Stimulated activated CD4-positive, alpha-beta T cell treated with anti-CD3 and anti-CD28 coated beads, Interleukin-2, amount 100 ng/mL, for 48 hours (primary cell): ENCODE measurements at places on chromosomes 12 and 14.
A peak's percentile ranks its signal among the peaks of the same experiment; 100 is the strongest.

- DNase-seq = no peak
Measured at GRCh38 chr12:91529829-91530228, 347.2 kb upstream of the DCN start.

GRCh38 chr14:94062344-94062940 is 18.6 kb downstream of the DDX24 start:
- no peak for DNase-seq

GRCh38 chr14:50122291-50122690 is 5.9 kb upstream of the VCPKMT start:
- no peak for DNase-seq

- DNase-seq = no peak
Measured at GRCh38 chr14:98103705-98104104, 1168.3 kb downstream of the BCL11B start.

DNA sequence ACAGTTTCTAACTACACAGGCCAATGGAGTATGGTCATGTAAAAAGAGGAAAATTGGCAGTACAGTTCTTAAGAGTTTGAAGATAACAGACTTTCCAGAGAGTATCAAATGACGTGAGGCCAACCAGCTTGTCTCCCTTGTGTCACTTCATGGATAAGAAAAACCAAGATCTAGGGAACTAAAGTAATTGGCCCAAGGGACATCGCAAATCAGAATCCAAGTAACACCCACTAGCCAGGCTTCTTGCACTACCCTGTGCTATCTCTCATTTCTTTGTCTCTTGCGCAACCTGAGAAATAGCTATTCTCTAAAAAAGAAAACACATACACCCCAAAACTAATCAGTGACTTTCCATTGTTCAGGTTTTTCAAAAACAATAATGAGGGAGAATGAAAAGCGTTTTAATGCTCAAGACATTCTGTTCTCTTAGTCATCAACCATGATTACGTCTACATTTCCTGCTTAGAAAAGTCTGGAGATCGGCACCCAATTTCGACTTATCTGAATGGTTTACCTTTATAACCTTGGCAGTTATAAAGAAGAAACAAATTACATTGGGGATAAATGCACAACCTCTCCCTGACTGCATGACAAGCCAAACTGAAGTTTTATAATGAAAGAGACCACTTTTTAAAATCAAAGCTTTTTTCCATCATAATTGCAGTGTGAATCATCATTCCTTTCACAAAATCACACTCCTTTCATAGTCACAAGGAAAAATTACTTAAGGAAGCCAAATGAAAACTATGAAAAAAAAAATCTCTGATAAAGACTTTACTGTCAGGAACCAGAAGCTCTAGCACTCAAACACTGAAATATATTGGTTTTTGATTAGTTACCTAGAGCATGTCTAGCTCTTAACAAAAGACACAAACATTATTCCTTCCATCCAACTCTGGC is 42.1 kb downstream of the TMTC1 start:
- no peak for DNase-seq

GRCh38 chr12:116628989-116629388 is 69.8 kb downstream of the MAP1LC3B2 start:
- DNase-seq = no peak

DNA sequence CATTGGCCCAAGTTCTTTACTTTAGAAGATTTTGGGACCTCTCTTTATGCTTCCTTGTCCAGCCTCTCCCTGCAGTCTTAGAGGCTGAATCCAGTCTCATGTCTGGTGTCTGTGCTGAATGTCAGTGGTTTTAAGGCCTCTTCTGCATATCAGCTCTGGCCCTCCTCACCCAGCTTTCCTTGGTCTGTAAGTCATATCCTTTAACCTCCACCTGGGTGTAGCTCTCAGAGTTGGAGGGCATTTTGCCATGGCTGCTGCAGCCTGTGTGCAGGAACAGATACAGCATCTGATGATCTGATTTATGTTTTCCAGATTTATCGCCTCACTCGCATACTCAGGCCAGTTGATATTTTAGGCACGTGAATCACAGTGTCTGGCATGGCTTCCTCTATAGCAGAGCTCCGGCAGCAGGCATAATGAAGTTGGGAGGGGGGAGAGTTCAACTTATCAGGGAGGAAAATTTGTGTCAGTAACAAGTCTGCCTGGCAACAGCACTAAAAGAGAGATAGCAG is 335.0 kb downstream of the PCNX1 start:
- no peak for DNase-seq

- no peak for DNase-seq
Measured at GRCh38 chr12:42639556-42639955, 50.0 kb upstream of the PRICKLE1 start.

DNA sequence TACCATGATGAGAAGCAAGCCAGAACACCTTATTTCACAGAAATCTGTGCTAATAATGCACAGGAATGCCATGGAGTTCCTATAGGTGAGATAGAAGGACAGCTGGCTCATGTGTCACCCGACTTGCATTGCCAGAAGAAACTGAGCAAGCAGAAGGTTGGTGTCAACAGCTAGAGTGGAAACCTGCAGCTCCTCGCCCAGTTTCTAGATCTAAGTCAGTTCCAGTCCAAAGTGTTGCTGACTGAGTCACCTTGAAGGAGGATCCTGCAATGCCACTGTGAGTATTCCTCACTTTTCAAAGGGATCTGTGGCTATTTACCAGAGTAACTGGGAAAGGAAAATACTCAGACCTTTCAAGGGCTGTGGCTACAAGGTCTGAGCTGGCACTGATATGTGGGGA is 17.1 kb downstream of the CDKL1 start:
- no peak for DNase-seq

DNA sequence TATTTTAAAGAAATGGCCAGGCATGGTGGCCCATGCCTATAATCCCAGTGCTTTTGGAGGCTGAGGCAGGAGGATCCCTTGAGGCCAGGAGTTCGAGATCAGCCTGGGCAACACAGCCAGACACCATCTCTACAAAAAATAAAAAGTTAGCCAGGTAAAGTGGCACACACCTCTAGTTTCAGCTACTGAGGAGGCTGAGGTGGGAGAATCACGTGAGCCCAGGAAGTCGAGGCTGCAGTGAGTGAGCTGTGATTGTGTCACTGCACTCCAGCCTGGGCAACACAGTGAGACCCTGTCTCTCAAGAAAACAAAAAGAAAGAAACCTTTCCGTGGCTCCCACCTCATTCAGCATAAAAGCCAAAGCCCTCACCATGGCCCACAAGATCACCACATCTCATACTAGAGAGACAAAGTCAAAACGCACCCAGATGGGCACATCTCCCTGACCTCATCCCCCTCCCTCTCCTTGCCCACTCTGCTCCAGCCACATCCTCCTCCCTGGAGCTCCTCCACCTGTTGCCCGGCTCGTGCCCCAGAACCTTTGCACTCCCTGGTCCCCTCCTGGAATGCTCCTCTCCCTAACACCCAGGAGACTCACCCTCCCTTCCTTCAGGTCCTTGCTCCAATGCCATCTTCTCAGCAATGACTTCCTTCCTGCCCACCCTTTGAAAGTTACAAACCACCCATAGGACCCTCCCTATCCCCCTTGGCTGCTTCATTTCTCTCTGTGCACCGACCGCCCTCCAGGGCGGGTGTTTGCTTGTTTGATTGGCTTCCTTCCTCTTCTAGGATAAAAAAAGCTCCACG is 4.8 kb upstream of the SCARB1 start:
- no peak for DNase-seq

- no peak for DNase-seq
Measured at GRCh38 chr14:21385188-21385904, 1.5 kb upstream of the SUPT16H start.

DNA sequence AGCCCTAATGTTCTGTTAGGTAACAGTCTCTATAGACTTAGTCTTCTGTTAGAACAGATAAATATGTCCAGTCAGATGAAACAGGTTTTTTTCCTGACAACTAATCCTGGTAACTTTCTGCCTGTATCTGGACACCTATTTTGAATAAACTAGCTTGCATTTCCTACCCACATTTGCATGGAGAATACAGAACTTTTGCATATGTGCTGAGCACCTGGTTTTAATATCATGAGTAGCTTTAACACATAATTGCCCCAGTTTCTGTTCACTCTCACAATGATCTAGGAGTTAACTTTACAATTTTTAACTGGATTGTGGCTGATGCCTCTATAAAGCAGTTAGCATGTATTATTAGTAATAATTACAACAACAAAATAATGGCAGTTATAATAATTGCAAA is 111.7 kb downstream of the KTN1 start:
- DNase-seq = no peak

DNA sequence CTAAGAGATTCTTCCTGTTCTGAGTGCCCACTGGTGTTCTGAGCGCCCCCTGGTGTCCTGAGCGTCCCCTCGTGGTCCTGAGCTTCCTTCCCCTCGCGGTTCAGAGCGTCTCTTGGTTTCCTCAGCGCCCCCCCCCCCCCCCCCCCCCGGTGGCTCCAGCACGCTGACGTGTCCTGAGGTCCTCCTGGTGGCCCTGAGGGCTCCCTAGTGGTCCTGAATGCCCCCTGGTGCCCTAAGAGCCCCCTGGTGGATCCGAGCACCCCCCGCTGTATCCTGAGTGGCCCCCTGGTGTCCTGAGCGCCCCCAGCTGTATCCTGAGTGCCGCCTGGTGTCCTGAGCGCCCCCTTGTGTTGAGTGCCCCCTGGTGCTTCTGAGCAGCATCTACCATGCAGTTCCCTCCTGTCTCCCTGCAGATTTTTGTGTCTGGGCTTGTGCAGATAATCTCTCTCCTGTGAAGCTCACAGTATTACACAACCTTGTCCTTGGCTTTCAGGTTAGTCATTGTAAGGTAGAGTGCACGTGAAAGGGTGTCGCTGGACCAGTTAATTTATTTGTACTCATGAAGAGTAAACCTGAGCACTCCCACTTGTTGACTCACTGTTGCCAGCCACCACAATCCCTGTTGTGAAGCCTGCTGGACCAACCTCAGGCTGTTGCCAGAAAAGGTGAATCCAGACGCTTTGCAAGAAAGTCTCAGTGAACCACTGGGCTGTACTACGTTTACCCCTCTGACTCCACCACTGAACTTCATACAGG is 1168.4 kb downstream of the TMEM121 start:
- peak; percentile 65 for DNase-seq

DNA sequence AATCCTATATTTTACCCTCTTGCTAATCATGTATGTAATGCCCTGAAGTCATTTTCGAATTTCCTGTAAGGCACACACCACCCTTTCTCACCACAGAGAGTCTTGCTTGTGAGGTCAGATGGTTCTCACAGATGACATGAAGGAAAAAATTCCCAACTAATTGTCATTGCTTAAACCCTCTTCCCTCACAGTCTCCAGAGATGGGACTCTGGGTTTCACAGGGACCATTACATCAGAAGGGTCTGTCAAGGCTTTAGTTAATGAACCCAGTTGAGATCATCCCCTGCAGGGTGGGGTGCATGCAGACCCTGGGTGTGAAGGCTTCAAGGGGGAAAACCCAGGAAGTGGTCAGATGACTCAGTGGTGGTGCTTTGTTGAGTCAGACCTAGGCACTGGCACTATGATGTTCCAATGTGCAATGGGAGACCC is 229.6 kb downstream of the BCAT1 start:
- peak; percentile 27 for DNase-seq

DNA sequence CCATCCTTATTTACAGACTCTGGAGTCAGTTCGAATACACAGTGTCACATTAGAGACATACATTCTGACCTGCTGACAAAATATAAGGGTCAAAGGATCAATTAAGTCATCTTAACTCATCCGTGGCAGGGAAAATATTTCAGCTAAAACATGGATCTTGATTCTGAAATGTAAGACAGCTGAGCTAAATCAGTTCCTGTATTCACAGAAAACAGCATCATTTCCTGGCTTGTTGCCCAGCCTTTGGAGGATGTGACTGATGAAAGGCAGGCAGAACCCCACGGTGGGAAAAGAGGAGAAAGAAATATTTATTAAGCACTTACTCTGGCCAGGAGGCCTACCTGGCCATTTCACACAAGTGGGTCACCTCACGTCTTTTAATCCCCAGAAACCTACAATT is 101.9 kb downstream of the GAS2L3 start:
- no peak for DNase-seq

DNA sequence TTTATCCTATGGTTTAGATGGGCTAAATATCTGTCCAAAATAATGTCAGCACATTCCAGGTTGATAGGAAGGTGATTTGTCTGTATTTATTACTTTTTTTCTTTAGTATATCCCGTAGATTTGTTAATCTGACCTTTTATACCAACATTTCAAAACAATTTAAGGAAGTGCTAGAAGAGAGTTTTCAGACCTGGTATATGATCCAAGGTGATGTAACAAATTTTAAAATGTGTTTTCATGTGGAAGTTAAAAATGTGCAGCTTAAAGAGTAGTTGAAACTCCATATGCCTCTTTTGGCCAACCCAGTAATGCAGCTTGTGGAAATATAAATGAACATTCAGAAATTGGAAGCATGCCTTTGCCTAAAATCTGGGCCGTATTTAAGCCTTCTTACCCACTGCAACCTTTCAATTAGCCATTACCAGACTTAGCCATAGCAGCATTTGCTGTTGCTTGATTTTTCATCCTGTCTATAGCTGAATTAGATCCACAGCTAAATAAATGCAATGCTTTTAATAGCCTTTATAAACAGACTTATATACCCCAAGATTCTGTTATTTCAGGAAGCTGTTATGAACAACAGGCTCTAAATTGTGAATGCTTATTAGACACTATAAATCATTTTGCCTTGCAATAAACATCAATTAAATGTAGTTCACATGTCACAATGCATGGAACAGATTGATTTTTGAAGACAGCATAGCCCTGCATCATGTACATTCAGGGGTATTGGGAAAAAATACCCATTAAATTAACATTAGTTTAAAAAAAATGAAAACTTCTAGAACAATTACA is 271.2 kb downstream of the PDZRN4 start:
- no peak for DNase-seq

DNA sequence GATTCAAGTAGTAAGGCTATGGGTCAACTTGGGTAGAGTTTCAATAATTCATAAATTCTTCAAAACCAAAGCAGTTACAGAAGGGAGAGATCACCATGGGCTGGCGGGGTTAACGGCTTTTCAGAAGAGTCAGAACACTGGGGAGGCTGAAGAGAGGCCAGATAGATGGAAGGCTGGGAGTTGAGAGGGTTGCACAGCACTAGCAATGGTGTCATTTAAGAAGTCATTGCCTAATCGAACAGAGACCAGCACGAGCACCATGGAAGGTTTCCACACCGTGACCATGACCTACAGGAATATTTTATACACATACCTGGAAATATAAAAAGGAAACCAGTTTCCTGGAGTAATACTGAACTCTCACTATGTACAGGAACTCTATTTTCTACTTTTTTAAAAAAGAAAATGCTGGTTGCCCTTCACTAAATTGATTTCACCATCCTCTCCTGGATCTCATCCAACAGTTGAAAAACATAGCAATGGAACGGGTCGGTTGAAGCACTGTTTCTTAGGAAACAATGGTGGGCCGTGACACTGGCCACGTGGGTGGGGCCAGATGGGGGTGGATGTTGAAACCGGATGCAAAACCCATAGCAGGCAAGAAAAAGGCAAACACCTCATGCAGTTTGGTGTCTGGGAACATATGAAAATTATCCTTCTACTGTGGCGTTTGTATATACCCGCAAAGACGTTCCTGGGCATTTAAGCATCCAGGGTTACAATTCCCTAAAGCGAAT is 38.0 kb upstream of the RIN3 start:
- DNase-seq = no peak

GRCh38 chr12:50052964-50053363 is 4.4 kb upstream of the ASIC1 start:
- DNase-seq = no peak

GRCh38 chr12:50542448-50542847 is 37.7 kb downstream of the DIP2B start:
- no peak for DNase-seq
